Activated CD4-positive, alpha-beta T cell treated with anti-CD3 and anti-CD28 coated beads for 4 hours (primary cell): ENCODE measurements at places on chromosomes 12 and 14.

DNA sequence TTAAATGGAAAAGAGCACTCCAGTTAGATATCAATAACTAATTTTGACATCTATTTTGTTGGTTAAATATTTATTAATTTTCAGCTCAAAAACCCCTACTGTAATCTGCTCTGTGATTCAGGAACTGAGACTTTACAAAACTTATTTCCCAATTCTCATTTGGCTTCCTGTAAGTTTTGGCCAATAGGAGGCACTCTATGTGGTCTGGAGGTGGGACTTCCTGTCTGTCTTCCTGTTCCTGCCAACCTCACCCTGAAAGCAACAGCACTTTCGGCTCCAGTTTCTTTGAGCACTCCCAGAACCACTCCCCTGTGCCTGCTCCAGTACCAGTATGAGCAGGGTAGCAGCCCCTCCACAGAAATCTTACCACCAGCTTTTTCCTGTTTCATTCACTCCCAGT, 1027.0 kb downstream of the VRK1 start:
- no peak for DNase-seq

DNA sequence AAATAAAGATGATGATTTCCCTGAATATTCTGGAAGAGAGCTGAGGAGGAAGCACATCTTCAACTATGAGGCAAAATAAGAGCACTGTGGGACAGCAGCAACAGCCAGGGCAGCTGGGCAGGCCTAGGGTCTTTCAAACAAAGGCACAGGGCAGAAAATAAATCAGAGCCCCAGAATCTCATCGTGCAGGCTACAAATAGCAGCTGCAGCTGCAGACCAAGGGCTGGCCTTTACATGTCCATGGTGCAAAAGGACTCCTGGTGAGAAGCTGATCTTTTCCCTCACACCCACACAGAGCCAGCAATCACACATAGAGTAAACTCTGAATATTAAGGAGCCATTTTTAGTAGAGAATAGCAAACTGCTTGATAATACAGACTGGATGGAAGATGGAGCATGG, 13.6 kb upstream of the MYBPC1 start:
- no peak for DNase-seq

- no peak for DNase-seq
Measured at GRCh38 chr12:62613081-62613480, 146.5 kb downstream of the MON2 start.

- no peak for DNase-seq
Measured at GRCh38 chr14:46279776-46280175, 371.8 kb downstream of the RPL10L start.

- no peak for DNase-seq
Measured at GRCh38 chr14:34872822-34873588, 2.2 kb downstream of the BAZ1A start.

DNA sequence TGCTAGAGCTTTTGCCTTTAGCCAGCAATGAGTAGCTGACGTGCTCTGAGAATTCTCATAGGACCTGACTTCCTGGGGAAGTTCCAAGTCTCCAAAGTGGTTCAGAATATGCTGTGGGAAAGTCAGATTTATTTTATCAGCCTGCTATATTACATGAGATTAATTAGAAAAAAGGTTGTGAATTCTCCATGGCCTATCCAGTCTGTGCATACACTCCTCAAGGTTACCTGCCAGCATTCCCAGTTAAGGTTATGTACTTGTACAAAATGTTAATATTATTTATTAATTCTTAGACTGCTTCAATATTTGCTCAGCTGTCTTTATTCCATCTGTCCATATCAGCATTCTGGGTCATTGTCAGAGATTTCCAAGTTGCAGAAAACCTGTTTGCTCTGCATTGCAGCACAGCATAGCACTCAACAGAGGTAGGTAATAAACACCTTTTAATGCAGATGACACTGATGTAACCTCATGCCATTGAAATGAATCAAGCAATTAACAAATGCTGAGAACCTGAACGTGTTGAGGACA, 2.7 kb upstream of the SEL1L start:
- DNase-seq, result no peak

DNA sequence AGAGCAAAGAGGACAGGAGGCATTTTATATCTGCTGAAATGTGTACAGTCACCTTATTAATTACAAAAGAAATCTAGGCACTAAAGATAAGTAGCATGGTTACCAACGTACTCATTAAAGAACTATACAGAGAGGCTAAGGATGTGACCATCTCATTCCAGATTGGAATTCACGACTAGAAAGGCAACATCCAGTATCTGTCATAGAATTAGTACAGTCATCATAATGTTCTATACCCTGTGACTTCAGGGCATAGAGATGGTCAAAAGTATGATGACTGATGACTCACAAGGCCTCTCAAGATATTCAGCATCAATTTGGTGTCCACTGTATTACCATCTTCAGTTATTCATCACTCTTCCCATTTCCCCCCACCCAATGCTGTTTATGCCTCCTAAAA, 144.0 kb upstream of the PLEKHG7 start:
- DNase-seq, result no peak

DNA sequence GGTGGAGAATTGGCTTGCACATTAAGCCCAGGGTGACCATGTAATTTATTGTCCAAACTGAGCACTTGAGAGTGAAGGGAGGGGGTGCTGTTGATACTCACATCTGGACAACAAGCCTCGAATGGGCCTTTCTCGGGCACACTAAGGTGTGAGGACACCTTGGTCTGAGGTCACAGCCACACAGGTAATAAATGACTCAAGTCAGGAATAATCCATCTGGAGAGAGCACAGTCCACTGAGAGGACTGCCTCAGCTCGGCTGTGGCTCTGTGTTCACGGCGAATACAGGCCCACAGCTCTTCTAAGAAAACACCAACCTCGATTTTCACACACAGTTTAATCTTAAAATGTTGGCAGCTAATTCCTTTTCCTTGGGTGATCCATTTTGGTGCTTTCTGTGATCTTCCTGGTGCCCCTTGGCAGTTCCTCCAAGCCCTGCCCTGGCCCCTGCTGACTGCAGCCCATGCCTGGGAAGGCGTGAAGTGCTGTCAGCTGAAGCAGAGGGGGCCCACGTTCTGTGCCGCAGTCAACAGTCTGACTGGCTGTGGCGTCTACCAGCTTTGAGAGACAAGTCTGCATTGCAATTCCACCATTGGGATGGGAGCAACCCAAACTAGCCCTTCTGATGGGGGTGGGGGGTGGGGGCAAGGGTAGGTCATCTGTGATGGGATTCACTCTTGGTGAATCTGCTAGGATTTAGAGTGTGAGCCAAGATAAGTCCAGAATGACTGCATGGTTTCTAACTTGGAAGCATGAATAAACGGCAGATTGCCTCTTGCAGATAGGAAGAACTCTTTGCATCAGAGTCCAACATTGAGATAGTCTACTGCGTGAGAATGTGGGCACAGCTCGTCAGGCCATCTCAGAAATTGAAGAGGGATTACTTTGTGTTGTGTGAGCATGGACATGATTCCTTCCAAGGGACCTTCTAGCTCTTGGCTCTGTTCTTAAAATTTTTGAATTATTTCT, 42.8 kb downstream of the ZNF664 start:
- no peak for DNase-seq

- no peak for DNase-seq
Measured at GRCh38 chr14:51185754-51186153, 54.3 kb upstream of the TMX1 start.

GRCh38 chr12:22974865-22975264, 349.9 kb downstream of the ETNK1 start:
- DNase-seq, result no peak

- peak; percentile 52 for DNase-seq
Measured at GRCh38 chr12:106841510-106842302, 67.2 kb downstream of the RIC8B start.

- DNase-seq, result no peak
Measured at GRCh38 chr12:127295630-127296029, 971.3 kb upstream of the TMEM132C start.
